ENCODE measurements at places on chromosomes 7 and 10.

- DNase-seq = no peak
These were observed 80.3 kb downstream of the EBF3 start for GRCh38 chr10:129883626-129884397.

DNA sequence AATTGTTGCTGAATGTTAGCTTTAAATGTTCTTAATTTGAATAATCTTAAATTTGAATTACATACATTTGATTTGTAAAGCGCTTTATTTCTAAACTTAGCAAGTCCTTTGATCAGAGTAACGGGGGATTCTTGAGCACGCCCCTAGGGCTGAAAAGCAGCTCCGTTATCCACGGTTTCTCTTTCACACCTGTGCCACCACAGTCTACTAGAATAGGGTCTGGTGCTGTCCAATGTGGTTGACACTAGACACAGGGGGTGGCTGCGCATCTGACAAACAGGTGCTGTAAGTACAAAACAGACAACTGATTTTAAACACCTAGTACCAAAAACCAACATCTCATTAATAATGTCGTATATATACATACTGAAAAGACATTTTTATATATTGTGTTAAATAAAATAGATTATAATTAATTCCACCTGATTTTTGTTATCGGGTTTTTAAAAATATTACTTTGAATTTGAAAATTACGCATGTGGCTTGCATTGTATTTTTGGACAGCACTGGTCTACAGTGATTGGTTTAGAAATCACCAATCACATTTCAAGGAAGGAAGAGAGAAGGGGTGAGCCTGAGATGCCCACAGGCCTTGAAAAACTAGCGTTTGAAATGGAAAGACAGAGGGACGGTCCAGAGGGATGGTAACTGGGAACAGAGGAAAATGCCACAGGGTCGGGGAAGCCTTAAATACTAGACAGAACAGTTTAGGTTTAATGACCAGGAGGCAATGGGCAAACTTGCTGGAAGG lies 7.3 kb downstream of the SEPHS1 start:
- DNase-seq = no peak

GRCh38 chr7:8481752-8482446 lies 48.5 kb downstream of the NXPH1 start:
- no peak for DNase-seq

- no peak for DNase-seq
These were observed 187.0 kb downstream of the PPP1R17 start for GRCh38 chr7:31873816-31874597.

- no peak for DNase-seq
These were observed 36.7 kb upstream of the GRID1 start for GRCh38 chr10:86403183-86403797.

- DNase-seq = no peak
These were observed 411.8 kb downstream of the ETV1 start for GRCh38 chr7:13577566-13578145.

- no peak for DNase-seq
These were observed 189.1 kb downstream of the SKAP2 start for GRCh38 chr7:26675143-26675887.

GRCh38 chr10:122492999-122493481 lies 31.7 kb downstream of the HTRA1 start:
- DNase-seq = no peak

DNA sequence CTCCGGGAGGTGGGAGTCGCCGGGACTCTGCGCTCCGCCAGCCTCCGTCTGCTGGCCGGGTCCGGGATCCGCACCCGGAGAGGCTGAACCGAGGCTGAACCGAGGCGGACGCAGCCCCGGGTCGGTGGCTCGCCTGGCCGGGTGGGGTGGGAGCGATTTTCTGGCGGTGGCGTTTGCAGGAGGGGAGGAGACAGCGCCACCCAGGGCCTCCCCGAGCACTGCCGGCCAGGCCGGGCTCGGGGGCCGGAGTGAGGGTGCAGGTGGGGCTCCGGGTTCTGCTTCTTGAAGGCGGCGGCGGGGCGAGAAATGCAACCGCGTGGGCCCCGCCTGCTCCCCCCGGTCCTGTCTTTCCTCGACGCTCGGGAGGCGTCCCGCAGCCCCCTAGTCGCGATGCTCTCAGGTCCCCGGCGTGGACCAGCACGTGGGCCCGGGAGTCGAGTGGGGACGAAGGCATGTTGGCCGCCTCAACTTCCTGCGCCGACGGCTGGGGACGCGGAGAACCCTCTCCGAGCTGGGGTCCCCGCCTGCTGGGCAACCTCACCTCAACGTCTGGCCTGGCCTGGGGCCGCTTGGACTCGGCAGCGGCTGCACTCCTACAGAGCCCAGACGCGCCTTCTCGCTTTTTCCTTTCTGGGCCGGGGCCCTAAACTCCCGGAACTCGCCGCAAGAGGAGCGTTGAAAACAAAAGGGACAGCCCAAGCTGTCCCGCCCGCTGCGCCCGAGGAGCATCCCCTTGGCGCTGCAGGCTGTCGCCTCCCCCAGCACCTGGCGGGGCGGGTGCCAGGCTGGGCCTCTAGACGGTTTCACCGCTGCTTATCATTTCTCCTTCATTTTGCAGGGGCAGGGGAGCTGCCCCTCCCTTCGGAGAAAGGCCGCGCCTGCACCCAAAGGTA lies 25.2 kb upstream of the VAX1 start:
- peak; percentile 67 for DNase-seq

DNA sequence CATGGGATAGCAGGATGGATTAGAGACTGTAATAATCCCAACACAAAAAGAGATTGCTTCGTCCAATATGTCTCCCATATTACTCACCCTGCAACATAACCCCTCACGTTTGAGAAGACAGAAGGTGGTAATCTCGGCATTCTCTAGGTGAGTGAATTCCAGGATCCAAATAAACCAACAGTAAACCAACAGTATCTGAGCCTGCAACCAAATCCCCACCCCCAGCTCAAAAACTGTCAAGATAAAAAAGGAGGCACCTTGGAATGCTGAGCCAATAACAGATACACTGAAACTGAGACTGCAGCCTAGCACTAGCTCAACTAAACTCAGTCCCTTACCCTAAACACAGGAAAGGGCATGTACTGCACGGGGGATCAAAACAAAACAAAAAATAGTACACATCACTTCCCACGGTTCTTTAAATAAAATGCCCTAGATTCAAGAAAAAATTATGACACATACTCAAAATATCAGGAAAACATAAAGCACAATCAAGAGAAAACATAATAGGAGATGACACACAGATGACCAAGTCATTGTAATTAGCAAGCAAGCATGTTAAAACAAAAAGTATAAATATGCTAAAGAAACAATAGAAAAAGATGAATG lies 28.0 kb downstream of the IPMK start:
- no peak for DNase-seq

DNA sequence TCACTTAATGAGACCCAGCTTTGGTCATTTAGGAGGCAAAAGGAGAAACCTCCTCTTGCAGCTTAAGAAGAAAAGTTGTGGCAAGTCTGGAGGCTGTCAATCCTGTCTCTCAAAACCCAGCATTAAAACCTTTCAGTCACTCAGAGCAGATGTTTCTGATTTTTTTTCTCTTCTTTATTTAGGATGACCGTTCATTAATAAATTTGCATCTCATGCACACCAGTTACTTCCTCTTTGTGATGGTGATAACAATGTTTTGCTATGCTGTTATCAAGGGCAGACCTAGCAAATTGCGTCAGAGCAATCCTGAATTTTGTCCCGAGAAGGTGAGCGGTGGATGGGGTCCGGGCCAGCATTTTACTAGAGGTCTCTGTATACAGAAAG lies 32.0 kb downstream of the TMEM248 start:
- no peak for DNase-seq

GRCh38 chr7:42914421-42915045 lies 2.7 kb upstream of the C7orf25 start:
- DNase-seq = no peak

DNA sequence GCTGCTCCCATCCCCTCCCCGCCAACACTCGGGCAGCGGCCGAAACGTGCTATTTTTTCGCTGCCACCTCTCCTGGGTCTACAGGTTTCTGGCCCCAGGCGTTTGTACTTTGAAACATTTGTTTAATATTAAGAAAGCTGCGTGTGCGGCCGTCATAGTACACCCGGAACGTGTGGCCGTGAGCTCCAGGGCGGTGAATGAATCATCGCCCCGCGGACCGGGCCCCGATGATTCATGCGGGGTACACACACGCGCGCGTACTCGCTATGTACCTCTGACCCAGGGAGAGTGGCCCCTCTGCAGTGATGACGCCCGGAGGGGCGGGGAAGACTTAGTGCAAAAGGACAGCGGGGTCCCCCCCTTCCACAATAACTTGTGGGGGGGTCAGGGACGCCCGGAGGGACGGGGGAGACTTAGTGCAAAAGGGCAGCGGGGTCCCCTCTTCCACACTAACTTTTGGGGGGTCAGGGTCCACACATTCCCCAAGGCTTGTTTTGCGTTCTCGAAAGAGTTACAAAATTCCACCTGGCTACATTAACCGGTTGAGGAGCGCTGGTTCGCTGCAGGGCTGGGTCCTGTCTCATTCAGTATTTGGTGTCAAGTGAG lies 56.5 kb upstream of the PCGF5 start:
- DNase-seq = no peak

DNA sequence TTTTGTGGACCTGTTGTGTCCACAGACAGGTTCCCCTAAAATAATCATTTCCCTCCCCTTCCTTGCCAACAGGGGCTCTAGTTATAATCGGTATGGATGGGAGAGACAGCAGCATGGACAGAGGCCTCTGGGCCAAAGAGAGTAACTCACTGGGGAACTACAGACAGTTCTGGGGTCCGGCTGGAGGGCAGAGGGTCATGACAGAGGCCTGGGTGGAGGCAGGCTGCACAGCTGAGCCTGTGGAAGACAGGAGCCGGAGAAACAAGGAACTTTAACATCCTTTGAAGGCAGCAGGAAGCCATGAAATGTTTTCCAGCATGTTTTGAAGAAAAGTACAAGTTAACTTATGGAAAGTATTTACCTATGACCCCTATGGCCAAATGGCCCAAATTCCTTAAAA lies 68.6 kb downstream of the PDIA4 start:
- no peak for DNase-seq

- DNase-seq = no peak
These were observed at the start of gene BEND7 for GRCh38 chr10:13528875-13529713. Gene BEND7 (minus strand): TSS chr10:13529014. CDS start chr10:13528533, 481 bp downstream.

GRCh38 chr10:75425291-75426079 lies 5.9 kb upstream of the LRMDA start:
- no peak for DNase-seq

- DNase-seq = peak; percentile 15
These were observed 174.8 kb downstream of the FOXP2 start for GRCh38 chr7:114589436-114589835.

DNA sequence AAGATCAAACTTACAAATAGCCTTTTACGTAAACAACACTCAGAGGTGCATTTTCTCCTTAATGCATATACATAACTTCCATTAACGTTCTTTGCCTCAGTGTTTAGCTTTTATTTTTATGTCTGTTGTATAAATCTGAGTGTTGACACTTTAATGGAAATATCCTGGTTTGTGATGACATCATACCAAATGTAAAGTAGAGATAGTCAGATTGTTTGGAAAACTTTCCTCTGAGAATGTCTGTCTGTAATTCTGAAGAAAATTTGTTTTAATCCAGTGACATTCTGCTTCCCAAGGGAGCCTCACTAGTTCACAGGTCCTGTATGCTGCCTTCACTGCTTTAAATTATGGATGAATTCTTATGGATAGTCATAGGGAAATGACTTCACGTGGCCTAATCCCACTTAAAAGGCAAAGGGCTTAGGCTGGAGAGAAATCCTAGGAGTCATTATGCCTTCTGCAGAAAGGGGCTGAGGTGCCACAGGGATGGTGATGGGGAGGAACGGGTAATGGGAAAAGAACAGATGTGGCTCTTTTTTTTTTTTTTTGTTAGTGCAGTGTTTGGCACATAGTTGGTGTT lies 93.2 kb downstream of the DNAJB9 start:
- no peak for DNase-seq

DNA sequence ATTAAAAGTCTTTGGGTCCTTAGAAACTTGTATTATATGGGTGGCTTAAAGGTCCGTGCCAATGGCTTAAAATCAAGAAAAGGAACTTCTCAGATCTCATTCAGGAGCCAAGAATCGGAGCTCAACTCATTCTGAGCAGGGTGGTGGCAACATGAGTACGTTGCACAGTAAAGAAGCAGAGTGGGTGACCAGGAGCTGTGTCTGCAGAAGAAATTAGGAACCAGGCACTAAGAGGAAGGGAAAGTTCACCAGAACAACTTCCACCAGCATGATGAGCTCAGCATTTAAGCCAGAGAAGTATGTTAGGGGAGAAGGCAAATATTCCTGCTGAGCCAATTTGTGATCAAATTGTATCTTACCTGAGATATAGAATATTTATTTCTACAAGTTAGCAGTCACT lies 236.0 kb upstream of the NRP1 start:
- no peak for DNase-seq

- no peak for DNase-seq
These were observed 302.3 kb upstream of the AUTS2 start for GRCh38 chr7:69295977-69296376.

- DNase-seq = no peak
These were observed 1.2 kb upstream of the MLLT10 start for GRCh38 chr10:21532694-21533466.

- no peak for DNase-seq
These were observed 116.7 kb downstream of the CYP26A1 start for GRCh38 chr10:93190372-93190771.

- DNase-seq = no peak
These were observed 239.1 kb downstream of the PHF14 start for GRCh38 chr7:11212816-11213215.

GRCh38 chr7:157853789-157854065 lies 516.9 kb downstream of the DNAJB6 start:
- DNase-seq = no peak

GRCh38 chr7:28754027-28754426 lies 204.1 kb downstream of the TRIL start:
- no peak for DNase-seq

DNA sequence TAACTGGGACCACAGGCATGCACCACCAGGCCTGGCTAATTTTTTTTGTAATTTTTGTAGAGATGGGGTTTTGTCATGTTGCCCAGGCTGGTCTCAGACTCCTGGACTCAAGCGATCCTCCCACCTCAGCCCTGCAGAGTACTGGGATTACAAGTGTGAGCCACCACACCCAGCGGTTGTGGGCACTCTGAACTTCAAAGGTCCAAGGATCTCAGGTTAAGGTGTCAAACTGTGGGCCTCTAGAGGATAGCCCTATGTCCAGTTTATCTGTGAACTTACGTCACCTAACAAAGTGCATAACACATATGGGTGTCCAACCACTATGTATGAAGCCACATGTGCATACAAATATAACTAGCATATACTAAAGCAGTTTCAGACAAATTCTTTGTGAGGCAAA lies 3.2 kb upstream of the IL2RA start:
- no peak for DNase-seq

DNA sequence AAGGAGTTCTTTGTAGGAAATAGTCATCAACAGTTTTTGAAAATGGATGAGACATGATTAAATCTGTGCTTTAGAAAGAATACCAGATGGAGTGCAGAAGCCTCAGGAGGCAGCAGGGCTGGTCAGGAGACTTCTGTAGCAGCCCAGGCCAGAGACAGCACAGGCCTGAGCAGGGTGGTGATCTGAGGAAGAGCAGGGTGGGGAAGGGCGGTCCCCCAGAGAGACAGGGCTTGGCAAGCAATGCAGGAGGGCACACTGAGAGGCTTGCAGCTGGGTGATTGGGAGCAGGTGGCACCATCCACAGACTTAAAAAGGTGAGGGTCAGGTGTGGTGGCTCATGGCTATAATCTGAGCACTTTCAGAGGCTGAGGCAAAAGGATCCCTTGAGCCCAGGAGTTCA lies 4.3 kb upstream of the SMKR1 start:
- no peak for DNase-seq
